ENCODE measurements at places on chromosomes 2 and 18.

DNA sequence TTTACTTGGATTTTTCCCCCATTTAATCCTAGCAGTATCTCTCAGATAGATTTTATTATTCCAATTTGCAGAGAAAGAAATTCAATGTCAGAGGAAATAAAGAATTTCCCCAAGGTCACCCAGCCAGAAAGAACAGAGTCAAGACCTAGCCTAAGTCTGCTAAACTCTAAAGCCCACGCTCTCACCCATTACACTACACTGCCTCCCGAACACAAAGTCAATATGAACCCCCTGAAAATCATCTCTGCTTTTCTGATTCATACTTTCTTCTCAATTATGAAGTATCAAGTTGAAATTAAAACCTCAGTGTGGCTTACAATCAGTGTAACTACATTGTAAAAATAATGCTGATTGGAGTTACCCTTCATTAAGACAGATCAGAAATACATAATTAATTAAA lies 89.6 kb downstream of the METTL8 start:
- no peak for DNase-seq

GRCh38 chr2:231655894-231656293 lies 52.4 kb upstream of the PTMA start:
- no peak for DNase-seq

DNA sequence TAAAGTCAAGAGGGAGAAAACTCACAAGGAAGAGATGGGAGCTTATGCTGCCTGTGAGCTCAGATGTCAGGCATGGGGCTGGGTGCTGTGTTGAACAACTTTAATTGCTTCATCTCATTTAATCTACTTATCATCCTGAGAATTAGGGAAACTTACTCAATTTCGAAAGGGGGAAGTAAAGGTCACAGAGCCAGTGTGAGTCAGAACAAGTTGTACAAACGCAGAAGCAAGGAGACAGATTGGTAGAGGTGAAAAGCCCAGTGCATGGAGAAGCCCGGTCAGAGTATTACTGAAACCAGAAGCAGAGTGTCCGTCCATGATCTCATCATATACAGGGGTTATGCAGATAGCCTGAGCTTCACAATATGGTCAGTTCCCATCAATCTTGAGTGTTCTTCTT lies 281.1 kb upstream of the POU3F3 start:
- no peak for DNase-seq

GRCh38 chr2:190564838-190565237 lies 30.3 kb upstream of the NEMP2 start:
- no peak for DNase-seq

- no peak for DNase-seq
Observed at GRCh38 chr2:124920448-124920847, 895.4 kb downstream of the CNTNAP5 start.

All from stimulated activated CD4-positive, alpha-beta T cell treated with anti-CD3 and anti-CD28 coated beads, Interleukin-4, amount 100 ng/mL, for 1 hour (primary cell).